ENCODE measurements at places on chromosomes 2 and 18. TPM values are rescaled to one million over a fixed set of nuclear protein-coding genes. Genes with fewer than 3 reads are reported as not detected.

DNA sequence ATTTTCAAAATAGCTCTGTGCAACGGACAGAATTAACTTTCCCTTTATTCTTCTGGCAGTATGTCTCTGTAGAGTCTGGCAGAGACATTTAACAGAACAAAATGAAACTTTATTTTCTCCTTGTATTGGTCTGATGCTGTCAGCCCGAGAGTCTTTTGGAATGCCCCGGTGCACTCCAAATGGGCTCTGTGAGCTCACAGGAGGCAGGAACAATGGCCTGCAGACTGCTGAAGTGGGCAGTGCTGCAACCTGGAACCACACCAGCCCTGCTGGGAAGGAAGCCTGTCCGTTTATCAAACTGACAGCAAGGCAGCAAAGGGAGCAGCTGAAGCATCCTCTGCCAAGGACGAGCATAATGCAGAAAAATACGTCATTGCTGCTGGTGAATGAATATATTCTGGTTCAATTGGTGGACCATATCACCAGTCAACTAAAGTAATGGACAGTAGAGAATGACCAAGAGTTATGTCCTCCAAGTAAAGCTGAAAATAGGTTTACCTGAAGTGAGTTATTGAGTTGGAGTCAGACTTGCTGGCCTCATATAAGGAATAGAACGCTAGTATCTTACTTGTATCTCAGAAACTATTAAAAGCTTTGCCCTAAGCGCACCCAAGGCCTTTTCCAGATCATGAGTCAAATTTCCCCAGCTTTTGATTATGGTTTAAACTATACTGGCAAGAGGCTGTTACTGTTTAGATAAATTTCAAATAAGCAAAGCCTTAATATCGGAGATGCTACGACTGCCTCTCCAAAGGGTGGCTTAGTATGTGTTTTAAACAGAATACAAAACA lies 207.6 kb upstream of the TANK start:
- no peak for DNase-seq

Gene ZSWIM2
- polyA plus RNA-seq: not detected

- DNase-seq: no peak
Observed at GRCh38 chr2:200099256-200099655, 143.9 kb downstream of the MAIP1 start.

- no peak for DNase-seq
Observed at GRCh38 chr2:237742191-237742590, 56.4 kb upstream of the RBM44 start.

Gene PCARE
- 0.43 TPM for polyA plus RNA-seq

Gene MTX2
- polyA plus RNA-seq: 116 TPM

Gene NYAP2
- polyA plus RNA-seq: not detected

All from right renal cortex interstitium (tissue), 3 donors.